ENCODE measurements at places on chromosomes 5 and 9.

GRCh38 chr9:124774129-124774978 lies 2.6 kb upstream of the OLFML2A start:
- peak; percentile 86 for DNase-seq

DNA sequence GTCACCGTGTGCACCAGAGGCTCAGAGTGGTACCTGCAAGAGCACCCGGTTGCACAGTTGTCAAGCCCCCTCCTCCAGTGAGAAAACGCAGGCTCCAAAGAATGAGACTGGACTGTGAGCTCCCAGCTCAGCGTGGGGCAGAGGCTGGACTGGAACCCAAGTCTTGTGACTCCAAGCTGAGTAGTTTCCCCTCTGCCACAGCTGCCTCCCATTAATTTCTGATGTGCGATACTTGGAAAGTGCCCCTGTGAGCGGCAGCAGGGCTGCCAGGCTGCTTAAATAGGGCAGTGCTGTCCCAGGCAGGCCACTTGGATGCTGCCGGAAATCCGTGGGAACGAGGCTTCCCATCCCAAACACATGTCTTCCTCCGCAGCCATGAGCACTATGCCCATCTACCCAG lies 62.2 kb upstream of the ANGPTL2 start:
- no peak for DNase-seq

- DNase-seq = no peak
Observed at GRCh38 chr9:113524468-113524867, 60.9 kb downstream of the RGS3 start.

DNA sequence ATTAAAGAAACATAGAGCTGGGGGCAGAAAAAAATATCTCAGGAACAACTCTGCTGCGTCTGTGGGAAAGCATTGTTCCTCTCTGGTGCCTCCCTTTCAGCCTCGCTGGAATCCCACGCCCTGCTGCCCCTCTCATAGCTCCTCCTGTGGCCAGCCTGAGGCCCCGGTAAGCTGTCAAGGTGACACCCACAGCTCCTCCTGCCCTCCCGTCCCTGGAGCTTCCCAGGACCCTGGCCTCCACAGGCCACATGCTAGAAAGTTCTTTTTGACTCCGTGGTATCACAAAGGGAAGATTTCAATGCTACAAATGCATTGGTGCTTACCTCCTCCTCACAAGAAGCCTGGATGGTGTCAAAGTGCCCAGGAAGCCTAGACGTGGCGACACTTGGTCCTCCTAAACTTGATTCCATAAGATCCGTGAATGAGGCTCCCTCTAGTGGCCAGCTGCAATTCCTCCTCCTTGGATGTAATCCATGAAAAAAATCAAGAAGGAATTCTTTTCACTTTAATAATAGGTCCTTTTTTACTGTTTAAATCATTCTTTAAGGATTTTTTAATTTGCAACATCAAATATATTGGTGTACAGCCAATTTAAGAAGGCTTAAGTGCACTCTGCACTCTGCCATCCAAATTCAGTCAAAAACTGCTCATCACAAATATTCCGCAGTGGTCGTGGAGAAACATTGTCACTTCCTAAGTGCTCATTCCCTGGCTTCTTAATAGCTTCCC lies 104.9 kb downstream of the CFAP90 start:
- peak; percentile 32 for DNase-seq

All from stimulated activated CD4-positive, alpha-beta T cell treated with anti-CD3 and anti-CD28 coated beads, Interleukin-4, amount 100 ng/mL, for 1 hour (primary cell).